ENCODE measurements at places on chromosomes 4 and X. TPM values are rescaled to one million over a fixed set of nuclear protein-coding genes. Genes with fewer than 3 reads are reported as not detected.

The IL1RAPL2 gene
- total RNA-seq: not detected

The SPANXD gene
- total RNA-seq: not detected

The TSPAN7 gene
- total RNA-seq: not detected

The SPANXC gene
- total RNA-seq: not detected

The SCARB2 gene
- 21.2 TPM for total RNA-seq

The CTAG1A gene
- total RNA-seq: not detected

The S100P gene
- not detected for total RNA-seq

The RAB41 gene
- not detected for total RNA-seq

The PAGE4 gene
- not detected for total RNA-seq

The UGDH gene
- total RNA-seq: 6.7 TPM

The AVPR2 gene
- not detected for total RNA-seq

The VEGFD gene
- total RNA-seq: not detected

The CFP gene
- total RNA-seq: 13.9 TPM

The FRG2 gene
- total RNA-seq: not detected

The AFP gene
- not detected for total RNA-seq
